ENCODE measurements at places on chromosomes 6 and 20.

DNA sequence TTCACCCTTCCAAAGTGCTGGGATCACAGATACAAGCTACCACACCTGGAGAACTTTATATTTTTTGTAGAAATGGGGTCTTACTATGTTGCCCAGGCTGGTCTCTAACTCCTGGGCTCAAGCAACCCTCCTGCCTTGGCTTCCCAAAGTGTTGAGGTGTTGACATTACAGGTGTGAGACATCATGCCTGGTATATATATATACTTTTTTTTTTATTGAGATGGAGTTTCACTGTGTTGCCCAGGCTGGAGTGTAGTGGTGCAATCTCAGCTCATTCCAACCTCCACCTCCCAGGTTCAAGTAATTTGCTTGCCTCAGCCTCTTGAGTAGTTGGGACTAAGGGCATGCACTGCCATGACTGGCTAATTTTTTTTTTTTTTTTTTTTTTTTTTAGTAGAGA, 5.4 kb downstream of the FKBP5 start:
- DNase-seq = no peak

GRCh38 chr6:116485559-116486184, 24.5 kb downstream of the CALHM6 start:
- DNase-seq = peak; percentile 14

DNA sequence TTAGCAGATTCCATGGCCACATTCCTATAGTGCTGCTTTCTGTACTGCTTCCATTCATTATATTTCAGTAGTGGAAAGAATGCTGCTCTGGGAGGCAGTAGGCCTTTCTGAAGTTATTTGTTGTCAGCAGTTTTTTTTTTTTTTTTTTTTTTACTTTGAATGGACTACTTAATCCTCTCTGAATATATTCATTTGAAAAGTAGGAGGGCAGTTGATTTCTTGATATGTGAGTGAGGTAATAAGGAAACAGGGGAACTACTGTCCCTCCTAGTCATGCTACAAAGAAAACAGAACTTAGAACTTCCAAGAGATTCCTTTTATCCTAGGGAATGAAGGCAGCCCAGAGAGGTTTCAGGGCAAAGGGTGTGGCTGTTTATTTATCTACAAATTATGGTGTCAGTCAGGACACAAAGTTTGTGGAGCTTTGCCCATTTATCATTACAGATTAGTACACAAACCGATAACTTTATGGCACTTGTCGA, 155.9 kb downstream of the JARID2 start:
- DNase-seq = peak; percentile 32

DNA sequence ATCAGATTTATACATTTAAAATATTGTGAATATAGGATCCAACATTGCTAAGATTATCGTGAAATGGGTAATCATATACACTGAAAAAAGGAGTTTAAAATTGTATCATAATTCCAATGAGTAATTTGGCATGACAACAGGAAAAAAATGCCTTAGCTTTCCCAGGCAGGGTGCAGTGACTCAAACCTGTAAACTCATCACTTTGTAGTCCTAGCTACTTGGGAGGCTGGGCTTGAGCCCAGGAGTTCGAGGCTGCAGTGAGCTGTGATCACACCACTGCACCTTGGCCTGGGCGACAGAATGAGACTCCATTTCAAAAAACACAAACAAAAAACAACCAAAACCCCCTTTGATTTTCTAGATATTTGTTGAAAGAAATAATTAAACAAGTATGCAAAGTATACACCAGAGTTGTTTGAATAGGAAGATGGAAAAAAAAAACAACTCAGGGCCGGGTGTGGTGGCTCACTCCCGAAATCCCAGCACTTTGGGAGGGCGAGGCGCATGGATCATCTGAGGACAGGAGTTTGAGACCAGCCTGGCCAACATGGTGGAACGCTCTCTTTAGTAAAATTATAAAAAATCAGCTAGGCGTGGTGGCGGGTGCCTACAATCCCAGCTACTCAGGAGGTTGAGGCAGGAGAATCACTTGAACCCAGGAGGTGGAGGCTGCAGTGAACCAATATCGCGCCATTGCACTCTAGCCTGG, 98.7 kb downstream of the TRERF1 start:
- peak; percentile 78 for DNase-seq

GRCh38 chr20:54843865-54844264, 368.5 kb downstream of the DOK5 start:
- DNase-seq = no peak

DNA sequence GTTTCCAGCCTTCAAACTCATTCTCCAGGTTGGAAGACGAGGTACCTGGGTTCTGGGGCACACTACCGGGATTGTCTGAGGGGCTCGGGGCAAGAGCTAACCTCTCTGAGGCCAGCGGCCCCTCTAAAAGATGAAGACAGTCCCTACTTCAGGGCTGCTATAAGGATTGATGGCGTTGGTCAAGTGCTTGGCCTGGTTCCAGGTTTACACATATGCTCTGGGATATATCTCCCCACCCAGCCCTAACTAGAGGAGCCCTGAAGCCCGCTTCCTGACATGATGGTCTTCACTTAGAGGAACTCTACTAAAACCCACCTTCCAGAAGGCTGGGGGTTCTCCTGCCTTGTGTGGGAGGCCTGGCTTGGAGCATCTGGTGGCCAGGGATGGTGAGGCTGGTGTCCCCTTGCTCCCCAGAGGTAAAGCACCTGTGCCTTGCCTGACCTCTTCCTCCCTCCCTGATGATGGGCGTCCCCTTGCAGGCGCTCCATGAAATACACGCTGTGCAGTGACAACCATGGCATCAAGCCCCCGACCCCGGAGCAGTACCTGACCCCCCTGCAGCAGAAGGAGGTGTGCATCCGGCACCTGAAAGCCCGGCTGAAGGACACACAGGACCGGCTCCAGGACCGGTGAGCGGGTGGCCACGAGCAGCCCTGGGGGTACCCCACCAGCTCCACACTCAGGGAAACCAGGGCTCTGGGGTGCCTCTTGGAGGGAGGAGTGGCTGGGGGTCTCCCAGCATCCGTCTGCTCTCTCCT, 28.7 kb downstream of the SDCBP2 start:
- no peak for DNase-seq

DNA sequence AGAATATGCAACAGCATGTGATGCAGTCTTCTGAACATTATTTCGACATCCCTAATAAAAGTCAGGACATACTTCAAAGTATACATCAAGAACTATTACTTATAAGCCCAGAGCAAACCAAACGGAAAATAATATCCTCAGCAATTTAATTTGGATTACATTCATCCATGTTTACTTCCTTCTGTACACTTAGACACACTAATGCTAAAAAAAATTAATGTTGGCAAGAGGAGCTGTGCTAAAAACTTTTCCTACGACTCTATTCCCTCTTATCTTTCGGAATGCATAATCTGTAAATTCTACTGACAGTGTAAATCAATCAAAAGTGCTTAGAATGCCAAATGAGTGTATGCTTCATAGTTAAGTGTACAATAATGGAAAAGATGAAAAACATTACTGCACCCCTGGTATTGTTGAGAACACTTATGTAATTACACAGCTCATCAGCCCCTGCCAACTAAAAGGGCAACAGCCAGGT, 301.2 kb upstream of the HSF2 start:
- no peak for DNase-seq

- DNase-seq = peak; percentile 49
Observed at GRCh38 chr6:2695454-2696095, 55.1 kb downstream of the MYLK4 start.

GRCh38 chr20:40251284-40251932, 437.6 kb downstream of the MAFB start:
- peak; percentile 40 for DNase-seq

GRCh38 chr20:22106308-22106938, 401.0 kb downstream of the PAX1 start:
- peak; percentile 58 for DNase-seq

DNA sequence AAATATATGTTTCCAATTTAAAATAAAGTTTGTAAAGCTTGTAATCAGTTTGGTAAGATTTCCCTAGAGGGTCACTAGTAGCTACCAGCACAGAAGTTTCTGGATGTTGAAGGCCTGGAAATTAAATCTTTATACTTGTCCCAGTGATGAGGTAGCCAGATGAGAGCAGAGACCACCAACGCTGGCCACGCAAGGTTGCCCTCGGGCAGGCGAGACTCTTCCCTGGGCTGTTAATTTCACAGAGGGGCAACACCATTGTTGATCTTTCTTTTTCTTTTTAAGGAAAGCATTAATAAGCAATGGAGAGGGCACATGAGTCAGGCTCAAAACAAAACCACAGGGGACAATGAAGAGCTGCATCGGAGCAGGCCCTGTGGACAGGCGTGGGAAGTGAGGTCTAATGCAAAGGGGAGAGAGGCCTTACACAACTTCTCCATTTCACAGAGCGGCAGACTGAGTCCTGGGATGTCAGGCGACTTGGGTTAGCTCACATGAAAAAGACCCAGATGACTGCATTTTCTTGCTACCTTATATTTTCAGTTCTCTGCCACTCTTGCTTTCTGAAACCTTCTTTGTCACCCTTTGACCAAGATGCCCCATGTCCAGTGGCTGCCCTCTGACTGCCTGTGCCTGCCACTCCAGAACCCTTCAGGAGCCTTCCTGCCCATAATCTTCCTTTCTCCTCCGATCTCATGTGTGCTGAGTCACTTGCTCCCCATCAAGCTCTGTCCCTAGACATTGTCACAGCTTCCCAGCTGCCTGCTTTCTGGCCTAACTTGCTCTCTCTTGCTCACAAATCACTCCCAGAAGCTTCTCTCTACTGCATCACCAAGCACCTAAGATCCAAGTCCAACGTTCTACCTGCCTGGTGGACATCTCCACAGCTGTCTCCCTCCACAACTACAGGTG, 107.7 kb upstream of the CDYL start:
- peak; percentile 53 for DNase-seq

GRCh38 chr6:11341303-11341702, 108.8 kb upstream of the NEDD9 start:
- no peak for DNase-seq

DNA sequence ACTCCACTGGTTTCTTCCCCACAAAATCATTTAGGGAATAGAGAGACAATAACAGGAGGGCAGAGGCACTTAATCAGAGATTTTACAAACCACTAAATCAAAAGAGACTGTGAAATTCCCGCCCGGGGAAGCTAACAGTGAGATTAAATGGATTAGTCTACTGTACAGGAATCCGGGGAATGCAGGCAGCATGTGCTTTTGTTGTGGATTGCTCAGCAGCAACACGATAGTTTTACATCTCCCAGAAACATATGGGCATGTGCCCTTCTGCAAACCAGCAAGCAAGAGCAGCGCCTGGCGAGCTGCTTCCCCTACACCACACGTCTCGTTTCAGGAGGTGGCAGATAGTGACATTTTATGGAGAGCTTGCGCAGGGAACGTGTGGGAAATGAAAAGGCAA, 382.3 kb downstream of the CD83 start:
- DNase-seq = peak; percentile 94

GRCh38 chr20:63537525-63538203, 488 bp upstream of the PTK6 start:
- peak; percentile 79 for DNase-seq

- DNase-seq = no peak
Observed at GRCh38 chr6:13425270-13425873, 62.0 kb downstream of the GFOD1 start.

DNA sequence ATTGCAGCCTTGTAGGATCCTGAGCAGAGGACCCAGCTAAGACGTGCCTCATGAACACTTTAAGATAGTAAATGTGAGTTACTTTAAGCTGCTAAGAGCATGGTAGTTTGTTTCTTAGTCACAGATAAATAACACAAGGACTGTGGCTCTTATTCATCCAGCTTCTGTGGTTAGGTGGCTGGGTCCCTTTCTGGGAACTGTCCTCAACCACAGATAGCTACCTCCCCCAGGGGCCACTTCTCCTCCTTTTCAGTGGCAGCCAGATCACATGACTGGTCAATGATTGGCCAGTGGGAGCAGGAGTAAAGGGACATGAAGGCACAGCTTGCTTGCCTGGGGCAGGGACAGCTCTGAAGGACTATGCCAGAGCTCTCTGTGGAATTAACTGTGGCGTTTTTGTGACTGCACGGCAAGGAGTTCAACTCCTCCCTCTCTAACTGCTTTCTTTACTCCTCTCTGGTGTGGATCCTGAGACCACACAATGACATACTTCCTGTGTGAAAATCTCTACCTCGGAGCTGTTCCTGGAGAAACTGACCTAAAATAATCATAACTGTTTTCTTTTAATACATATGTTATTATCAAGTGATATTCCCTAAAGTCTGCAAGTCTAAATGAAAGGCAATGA, 76.5 kb downstream of the NRN1 start:
- no peak for DNase-seq

DNA sequence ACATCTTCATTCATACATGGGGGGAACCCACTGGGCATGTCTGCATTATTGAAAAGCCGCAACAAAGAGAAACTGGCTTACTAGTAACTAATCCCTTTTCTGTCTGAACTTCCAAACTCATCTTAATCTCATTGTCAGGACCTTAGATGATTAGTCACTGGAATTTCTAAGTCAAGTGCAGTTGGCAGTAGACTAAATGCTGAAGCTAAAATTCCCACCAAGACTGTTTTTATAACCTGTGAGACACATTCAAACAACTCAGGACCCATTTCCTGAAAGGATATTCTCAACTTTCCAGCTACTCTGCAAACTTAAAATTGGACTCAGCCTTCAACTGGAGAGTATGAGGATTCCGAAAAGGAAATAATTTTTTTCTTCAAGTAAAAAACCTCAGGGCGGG, 94.8 kb upstream of the SCAF8 start:
- DNase-seq = peak; percentile 20

GRCh38 chr6:74573613-74574012, 632.2 kb downstream of the COL12A1 start:
- DNase-seq = no peak

DNA sequence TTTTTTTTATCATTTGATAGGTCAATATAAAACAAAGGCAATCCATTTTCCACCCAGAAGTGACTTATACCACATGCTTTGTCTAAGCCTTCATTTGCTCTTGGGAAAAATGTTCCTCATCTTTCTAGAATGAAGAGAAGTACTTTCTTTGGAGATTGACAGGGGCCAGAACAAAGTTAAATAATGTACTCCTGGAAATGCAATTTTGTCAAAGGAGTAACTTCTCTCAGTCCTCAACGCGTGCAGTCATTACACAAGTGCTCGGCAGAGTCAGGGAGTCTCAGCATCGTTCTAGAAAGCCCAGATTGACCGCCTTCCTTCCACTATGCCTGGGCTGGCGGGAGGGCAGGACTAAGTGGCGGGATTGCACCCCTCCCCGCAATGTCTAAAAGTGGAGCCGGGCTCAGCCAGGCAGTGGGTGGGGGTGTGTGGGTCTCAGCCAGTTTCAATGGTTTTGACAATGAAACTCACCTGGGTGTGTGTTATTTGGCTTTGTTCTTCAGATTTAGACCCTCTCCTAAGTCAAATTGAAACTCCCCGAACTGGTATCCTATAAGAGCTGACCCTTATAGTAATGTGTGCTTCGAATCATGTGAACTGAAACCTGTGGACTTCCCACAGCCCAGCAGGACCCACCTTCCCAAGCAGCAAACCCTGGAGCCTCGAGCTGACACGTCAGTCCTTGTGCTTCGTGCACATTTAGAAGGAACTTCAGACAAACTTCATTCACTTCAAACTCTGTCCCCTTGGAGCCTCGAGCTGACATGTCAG, 63.2 kb upstream of the DUSP22 start:
- DNase-seq = no peak

DNA sequence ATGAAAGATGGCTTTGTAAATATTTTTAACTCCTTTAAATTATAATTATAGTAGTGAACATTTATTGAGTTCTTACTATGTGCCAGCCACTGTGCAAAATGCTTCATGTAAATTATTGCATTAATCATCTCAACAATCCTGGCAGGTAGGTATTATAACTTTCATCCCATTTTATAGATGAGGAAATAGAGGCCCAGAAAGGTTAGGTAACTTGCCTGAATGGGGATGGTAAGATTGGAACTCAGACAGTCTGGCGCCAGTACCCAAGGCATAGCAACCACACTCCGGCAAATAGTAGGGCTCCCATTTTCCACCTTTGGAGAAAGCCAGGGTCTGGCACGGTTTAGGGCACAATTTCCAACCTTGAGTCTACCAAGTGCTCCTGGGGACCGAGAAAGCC, 129.8 kb downstream of the VEGFA start:
- DNase-seq = no peak

Data from fibroblast of skin of scalp (primary cell).